ENCODE measurements at places on chromosomes 12 and 14. TPM values are rescaled to one million over a fixed set of nuclear protein-coding genes. Genes with fewer than 3 reads are reported as not detected.

Gene BTBD7
- total RNA-seq, result 10.2 TPM

Gene GLT8D2
- 1.6 TPM for total RNA-seq

Gene PHETA1
- total RNA-seq, result 8.9 TPM

Gene LMBR1L
- 13.4 TPM for total RNA-seq

Gene RARG
- total RNA-seq, result 84.2 TPM

Gene CHMP4A
- 60.7 TPM for total RNA-seq

Gene BTG1
- total RNA-seq, result 16.2 TPM

Gene CMKLR1
- total RNA-seq, result not detected

Gene OASL
- total RNA-seq, result 0.51 TPM

Gene FSCB
- total RNA-seq, result not detected

Gene TMEM253
- 0.49 TPM for total RNA-seq

Gene KRT74
- total RNA-seq, result 0.33 TPM

Gene PIWIL1
- total RNA-seq, result 0.07 TPM

Gene RBP5
- not detected for total RNA-seq

Gene SLC6A15
- total RNA-seq, result 13.4 TPM

Gene TNFRSF1A
- 283 TPM for total RNA-seq

Gene KRT8
- 425 TPM for total RNA-seq

Gene CD163
- not detected for total RNA-seq

Gene RPL10L
- not detected for total RNA-seq

Gene GARIN6
- total RNA-seq, result not detected

Gene ADSS1
- 13.1 TPM for total RNA-seq

Gene COPZ1
- total RNA-seq, result 170 TPM

Gene P2RX7
- 0.05 TPM for total RNA-seq

Gene GLTP
- 395 TPM for total RNA-seq

Gene SYNE2
- 58.4 TPM for total RNA-seq

Gene DENND5B
- 4.3 TPM for total RNA-seq

Gene NFE2
- not detected for total RNA-seq

Gene DAZAP2
- 201 TPM for total RNA-seq

Gene PROX2
- total RNA-seq, result not detected

Gene TRAF3
- 15.1 TPM for total RNA-seq

Gene GALNT8
- total RNA-seq, result not detected

Gene OR4E2
- not detected for total RNA-seq

Gene PKP2
- 18.5 TPM for total RNA-seq

Gene CACNB3
- 14.7 TPM for total RNA-seq

Gene IL23A
- total RNA-seq, result not detected

Gene C12orf50
- not detected for total RNA-seq

Gene NR1H4
- total RNA-seq, result not detected

Gene SIRT4
- total RNA-seq, result 1.5 TPM

Gene PRIMA1
- total RNA-seq, result 0.07 TPM

Gene AACS
- total RNA-seq, result 36.9 TPM

Gene TMEM119
- total RNA-seq, result 0.05 TPM

Gene RNASE2
- total RNA-seq, result not detected

Gene COQ6
- total RNA-seq, result 26.3 TPM

Gene PCBP2
- 105 TPM for total RNA-seq

Gene KLHDC2
- total RNA-seq, result 20.6 TPM

Gene BMAL2
- total RNA-seq, result 47.3 TPM

Gene ASPG
- not detected for total RNA-seq

Gene SLC41A2
- total RNA-seq, result 1.1 TPM

Gene RFLNA
- total RNA-seq, result not detected

Gene VCPKMT
- total RNA-seq, result 2.0 TPM

Gene KRT71
- total RNA-seq, result not detected

Gene MYO1H
- total RNA-seq, result 1.3 TPM

Gene VRTN
- not detected for total RNA-seq

Gene FOXG1
- not detected for total RNA-seq

Measured in airway epithelial cell (primary cell).